NCI-H345 (cell line): ENCODE measurements at places on chromosomes 4 and X.

DNA sequence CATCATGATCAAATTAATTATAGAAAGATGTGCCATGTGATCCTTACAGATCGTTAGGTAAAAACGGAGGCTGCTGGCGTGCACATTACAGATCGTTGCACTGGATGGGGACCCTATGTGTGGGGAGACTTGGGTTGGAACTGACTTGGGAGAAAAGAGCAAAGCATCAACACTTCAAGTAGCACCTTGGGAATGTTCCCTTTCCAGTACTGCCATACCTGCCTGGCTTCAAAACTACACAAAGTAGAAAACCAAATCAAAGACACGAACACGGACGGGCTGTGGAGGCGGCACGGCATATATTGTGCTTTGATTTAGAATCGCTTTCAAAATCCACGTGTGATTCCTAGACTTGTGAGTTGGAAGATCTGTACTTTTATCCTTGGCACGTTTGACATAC is 898 bp downstream of the CMC4 start:
- DNase-seq, result no peak

GRCh38 chrX:8632924-8633323 is 99.0 kb downstream of the ANOS1 start:
- DNase-seq, result no peak

- no peak for DNase-seq
Measured at GRCh38 chr4:147836807-147837206, 104.9 kb downstream of the ARHGAP10 start.

GRCh38 chr4:100795581-100795980 is 277.8 kb upstream of the EMCN start:
- no peak for DNase-seq

DNA sequence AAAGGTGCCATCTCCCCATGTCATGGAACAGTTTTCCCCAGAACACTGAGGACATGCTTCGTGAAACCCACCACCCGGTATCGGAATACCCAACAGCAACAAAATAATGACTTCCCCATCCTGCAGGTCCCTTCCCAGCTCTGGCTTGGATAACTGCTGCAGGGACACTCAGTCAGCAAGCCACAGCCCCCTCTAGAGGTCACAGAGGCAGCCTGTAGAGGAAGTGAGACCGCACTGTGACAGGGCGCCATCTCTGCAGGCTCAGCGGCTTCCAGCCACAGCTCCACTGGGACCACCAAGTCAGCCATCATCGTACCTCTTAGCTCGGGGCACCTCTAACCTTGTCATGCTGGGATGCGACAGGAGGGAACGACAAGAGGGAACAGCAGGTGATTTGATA is 315.9 kb downstream of the LDB2 start:
- no peak for DNase-seq

GRCh38 chrX:151873096-151873495 is 39.6 kb upstream of the MAGEA4 start:
- DNase-seq, result no peak

GRCh38 chr4:56158483-56158882 is 209.7 kb downstream of the CEP135 start:
- DNase-seq, result no peak

DNA sequence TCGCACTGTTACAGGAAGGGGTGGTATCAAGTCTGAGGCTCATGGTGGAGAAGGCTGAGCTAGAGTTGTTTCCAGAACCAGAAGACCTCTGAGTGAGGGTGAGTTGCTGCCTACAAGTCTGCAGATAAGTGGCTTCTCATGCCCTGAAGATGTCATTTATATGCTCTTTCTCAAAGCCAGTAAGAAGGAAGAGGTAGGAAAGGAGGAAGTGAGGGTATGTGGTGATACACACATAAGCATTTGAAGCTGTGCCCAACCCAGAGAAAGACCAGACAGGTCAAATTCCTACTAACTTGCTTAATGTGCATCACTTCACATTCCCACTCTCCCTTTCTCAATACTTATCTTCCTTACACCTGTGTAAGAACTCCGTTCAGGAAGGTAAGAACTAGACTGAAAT is at the start of gene PPBP:
PPBP (minus strand) TSS at position 130 of the 400 bp plus-strand sequence; CDS start at position 43, 87 bp downstream.
- no peak for DNase-seq

GRCh38 chrX:46589977-46590723 is 16.6 kb downstream of the CHST7 start:
- DNase-seq, result no peak

- DNase-seq, result no peak
Measured at GRCh38 chrX:108590496-108590895, 145.9 kb downstream of the IRS4 start.
